ENCODE measurements at places on chromosomes 12 and 14. TPM values are rescaled to one million over a fixed set of nuclear protein-coding genes. Genes with fewer than 3 reads are reported as not detected.

DNA sequence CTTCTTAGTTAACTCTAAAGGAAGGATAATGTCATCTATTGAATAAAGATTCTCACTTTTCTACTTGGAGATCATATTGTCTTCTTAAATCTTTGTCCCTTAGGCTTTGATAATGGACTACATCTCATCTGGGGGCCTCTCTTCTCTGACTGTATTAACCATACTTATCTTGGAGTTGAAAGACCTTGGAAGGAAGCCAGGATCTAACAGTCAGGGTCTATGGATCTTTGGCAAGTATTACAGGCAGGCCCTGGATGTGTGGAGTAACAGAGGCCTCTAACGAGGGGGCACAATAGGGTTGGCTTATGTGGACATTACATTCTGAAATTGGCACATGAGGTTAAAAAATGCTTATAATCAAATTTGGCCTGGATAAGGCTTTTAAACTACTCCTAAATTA is 513.8 kb downstream of the NRXN3 start:
- no peak for DNase-seq

Gene PRB2
- not detected for total RNA-seq

- no peak for DNase-seq
Measured at GRCh38 chr12:113470871-113471618, 626 bp downstream of the LHX5 start.

Gene RNASE7
- 46.9 TPM for total RNA-seq

GRCh38 chr14:23153851-23154796 is 29.3 kb downstream of the SLC7A8 start:
- DNase-seq, result peak; percentile 97

Gene CAPZA3
- total RNA-seq, result 1.6 TPM

Gene ENDOU
- total RNA-seq, result 3.5 TPM

- DNase-seq, result peak; percentile 27
Measured at GRCh38 chr12:30945443-30946164, 19.1 kb downstream of the TSPAN11 start.

Gene CCDC63
- not detected for total RNA-seq

Gene P2RX2
- total RNA-seq, result not detected

Gene KRT72
- total RNA-seq, result 9.9 TPM

GRCh38 chr14:33810308-33810707 is 140.6 kb downstream of the EGLN3 start:
- DNase-seq, result no peak

DNA sequence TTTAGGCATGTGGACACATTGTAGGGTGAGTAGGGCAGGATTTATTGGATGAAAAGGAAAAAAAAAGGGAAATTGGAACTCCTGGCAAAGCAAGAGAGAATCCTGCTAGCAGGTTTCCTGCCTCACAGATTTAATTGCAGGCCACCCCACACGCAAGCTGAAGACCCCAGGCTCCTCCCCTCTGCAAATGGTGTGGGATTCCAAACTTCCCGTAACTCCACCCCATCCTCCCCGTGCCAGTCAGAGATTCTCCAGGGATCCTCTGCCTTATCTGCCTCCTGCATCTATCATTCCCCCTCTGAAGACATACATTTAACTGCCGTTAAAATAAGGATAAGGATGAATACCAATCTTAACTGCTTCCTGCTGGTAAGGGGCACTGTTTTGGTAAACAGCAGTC is 249.8 kb upstream of the GARIN2 start:
- DNase-seq, result no peak

Gene ANKRD33
- total RNA-seq, result not detected

Gene FOXN4
- not detected for total RNA-seq

DNA sequence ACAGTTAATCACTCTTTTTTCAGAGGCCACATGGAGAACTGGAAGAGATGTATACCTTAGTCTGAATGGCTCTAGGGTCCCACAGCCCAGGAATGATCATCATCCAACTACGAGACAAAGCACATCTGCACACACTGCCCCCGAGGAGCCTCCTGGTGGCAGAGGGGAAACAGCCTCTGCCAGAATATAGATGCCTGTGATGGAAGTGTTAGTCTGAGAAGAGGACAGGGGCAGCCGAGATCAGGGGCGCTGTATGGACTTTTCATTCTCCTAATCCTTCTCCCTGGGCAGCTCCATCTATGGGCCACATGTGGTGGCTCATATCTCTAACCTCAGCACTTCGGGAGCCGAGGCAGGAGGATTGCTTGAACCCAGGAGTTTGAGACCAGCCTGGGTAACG is 82.8 kb upstream of the CAPRIN2 start:
- no peak for DNase-seq

Gene SOX5
- total RNA-seq, result 26.8 TPM

Gene PRKAG1
- total RNA-seq, result 47.4 TPM

GRCh38 chr12:20125276-20125798 is 243.0 kb upstream of the PDE3A start:
- DNase-seq, result no peak

- no peak for DNase-seq
Measured at GRCh38 chr14:72932893-72933292, 6.6 kb downstream of the DCAF4 start.

Gene ARPC3
- 188 TPM for total RNA-seq

Gene FAIM2
- 0.65 TPM for total RNA-seq

DNA sequence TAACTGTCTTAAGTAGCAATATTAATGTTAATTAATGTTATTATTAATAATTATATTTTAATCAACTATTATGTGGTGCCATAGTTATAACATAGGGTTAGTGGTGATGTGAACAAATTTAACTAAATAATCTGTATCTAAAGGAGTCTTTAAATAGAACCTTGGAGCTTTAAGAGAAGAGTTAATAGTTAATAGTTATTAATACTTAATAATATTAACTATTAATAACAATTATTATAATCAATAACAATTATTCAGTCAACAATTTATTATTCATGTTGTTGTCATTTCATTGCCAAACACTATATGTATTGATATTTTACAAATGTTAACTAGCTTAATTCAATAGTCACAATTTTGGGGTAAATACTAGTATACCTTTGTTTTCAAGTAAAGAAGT is 58.2 kb downstream of the SLC16A7 start:
- DNase-seq, result no peak

DNA sequence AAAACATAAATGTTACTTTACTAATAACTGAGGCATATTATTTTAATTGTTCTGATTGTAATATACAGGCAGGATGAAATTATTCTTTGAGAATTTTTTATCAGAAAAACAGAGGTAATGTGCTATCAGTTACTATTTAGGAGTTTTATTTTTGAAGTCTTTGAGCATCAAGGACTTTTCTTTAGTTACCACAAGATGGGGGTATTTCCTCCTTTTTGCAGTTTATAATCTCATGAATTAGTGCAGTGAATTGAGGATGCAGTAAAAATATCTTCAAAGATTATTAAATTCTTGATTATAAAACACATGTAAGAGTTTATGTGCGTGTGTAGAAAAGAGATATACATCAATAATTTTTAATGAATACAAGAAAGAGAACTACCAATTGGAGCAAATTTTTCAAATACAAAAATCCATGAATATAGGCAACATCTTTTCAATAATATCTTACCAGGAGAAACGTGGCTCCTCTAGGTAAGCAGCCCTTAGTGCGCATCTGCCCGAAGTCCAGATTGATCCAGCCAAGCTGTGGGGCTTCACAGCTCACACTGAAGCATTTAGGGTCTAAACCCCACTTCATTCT is 71.6 kb downstream of the ERGIC2 start:
- no peak for DNase-seq

DNA sequence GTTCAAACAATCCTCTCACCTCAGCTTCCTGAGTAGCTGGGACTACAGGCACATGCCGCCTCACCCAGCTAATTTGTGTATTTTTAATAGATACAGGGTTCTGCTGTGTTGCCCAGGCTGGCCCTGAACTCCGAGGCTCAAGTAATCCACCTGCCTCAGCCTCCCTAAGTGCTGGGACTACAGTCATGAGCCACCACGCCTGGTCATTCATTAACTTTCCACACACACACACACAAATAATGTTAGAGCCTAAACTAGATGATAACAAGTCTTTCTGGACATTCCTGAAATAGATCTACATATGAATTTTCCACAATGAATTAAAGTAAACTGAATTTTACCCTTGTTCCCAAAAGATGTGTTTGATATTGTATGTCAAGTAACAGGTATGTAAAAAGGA is 776.0 kb downstream of the GALC start:
- DNase-seq, result no peak

Gene LRIG3
- total RNA-seq, result 118 TPM

Data from suprapubic skin (tissue), 4 donors.